ENCODE measurements at places on chromosomes 6 and 20.

GRCh38 chr6:3456898-3457709 is at the start of gene SLC22A23:
SLC22A23 (minus strand) TSS chr6:3457050; CDS start chr6:3456559, 491 bp downstream.
- peak; percentile 93 for DNase-seq

- no peak for DNase-seq
Observed at GRCh38 chr6:168554472-168554871, 113.5 kb downstream of the SMOC2 start.

- DNase-seq, result no peak
Observed at GRCh38 chr20:24958506-24959385, 9.7 kb downstream of the CST7 start.

DNA sequence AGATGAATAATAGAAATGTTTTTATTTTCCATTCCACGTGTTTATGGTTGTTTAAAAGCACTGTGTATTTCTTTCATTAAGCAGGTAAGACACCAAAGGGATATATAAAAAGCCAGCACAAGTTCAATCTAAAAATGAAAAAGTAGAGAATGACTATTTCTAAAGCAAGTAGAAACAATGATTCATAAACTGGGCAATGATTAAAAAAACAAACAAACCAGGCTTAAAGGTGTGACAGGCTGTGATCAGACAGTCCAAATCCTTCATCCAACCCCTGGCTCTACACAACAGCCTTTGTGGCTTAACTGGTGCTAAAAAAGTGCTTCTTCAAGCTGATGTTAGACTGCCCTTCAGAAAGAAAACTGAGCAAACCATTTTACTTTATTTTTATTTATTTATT is 45.7 kb upstream of the TSHZ2 start:
- no peak for DNase-seq

GRCh38 chr6:31090973-31091364 is 21.4 kb downstream of the C6orf15 start:
- no peak for DNase-seq

GRCh38 chr20:15627089-15627488 is 946.2 kb downstream of the KIF16B start:
- no peak for DNase-seq

DNA sequence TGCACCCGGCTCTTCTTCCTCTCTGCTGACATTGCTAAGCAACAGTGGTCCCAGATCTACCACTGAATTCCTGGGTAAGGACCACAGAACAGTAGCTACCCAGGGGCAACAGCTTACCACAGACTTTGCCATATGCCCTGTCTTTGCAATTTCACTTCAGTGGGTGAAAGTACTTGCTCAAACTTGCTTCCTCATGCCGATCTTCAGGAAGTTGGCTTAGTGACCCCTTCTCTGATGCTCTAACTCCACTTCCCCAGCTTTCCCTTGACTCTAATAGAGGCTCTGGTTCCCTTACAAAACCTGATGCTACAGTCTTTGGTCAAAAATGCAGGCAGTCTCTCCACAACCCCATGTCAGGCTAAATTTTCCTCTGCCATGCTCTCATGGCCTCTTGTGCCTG is 3.3 kb upstream of the TAAR5 start:
- DNase-seq, result no peak

Data from AG20443 (cell line).